ENCODE measurements at places on chromosomes 1 and 21.
A peak's percentile ranks its signal among the peaks of the same experiment; 100 is the strongest.

DNA sequence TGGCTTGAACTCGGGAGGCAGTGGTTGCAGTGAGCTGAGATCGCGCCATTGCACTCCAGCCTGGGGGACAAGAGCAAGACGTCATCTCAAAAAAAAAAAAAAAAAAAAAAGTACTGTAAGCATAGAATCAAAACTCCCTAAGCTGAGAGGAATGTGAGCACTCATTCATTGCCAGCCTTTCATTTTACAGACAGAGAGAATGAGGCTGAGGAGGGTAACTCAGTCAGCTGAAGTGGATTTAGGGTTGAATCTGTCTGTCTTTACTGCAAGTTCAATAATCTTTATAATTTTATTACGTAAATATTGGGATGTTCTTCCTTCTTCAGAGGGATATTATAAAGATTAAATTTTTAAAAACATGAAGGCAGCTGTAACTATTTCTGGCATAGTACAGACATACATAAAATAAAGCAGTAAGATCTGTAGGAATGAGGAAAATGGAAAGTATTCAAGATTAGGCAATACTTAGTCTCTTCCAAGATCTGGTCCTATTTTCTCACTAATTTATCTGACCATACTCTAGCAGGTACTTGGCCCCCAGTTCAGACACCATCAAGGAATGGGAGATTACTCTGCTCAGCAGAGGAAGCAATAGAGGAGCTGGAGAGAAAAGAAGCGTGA is 24.1 kb upstream of the MNDA start:
- no peak for DNase-seq

- DNase-seq, result no peak
Measured at GRCh38 chr1:47340227-47340626, 6.6 kb downstream of the CMPK1 start.

GRCh38 chr1:80594013-80594412 is 1206.7 kb upstream of the ADGRL2 start:
- DNase-seq, result no peak

GRCh38 chr1:204420039-204421004 is 8.7 kb upstream of the PPP1R15B start:
- peak; percentile 47 for DNase-seq

DNA sequence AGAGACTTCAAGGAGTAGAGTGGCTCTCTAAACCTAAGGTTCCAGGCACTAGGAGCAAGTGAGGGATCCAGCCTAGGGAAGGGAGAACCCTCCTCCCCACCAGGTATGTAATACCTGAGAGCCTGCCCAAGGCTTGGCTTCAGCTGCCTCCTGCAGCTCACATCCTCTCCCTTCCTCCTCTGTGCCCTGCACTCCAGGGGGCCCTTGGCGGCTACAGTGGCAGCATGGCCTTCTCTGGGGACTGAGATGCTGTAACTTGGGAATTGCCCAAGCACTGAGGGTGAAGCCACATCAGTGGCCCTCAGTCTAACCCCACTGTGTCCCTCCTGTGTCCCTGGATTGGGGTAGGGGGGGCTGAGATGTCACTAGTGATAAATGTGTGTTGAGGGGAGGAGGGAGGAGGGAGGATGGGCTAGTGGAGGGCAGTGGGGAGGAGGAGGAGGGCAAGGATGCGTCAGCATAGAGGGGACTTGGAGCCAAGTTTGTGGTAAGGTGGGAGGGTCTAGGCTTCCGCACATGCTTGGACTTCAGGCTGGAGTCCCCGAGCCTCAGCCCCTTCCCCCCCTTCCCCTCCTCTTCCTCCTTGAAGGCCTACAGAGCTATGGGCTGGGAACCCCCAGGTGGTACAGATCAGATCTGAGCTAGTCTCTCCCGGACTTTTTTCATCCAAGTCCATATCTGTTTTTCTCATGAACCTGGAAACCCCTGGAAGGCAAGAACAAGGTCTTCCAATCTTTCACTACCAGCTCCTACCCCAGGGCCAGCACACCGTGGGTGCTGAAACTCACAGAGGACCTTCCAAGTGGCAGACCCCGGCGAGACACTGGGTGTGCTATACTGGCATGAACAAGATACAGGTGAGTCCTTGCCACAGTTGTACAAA is 17.5 kb downstream of the COL9A2 start:
- no peak for DNase-seq

- DNase-seq, result no peak
Measured at GRCh38 chr21:42677339-42678321, 24.2 kb downstream of the PDE9A start.

- no peak for DNase-seq
Measured at GRCh38 chr1:74280642-74281396, 45.6 kb downstream of the TNNI3K start.

Measured in inflammatory macrophage treated with lipopolysaccharide for 4 hours (primary cell).